ENCODE measurements at places on chromosomes 4 and X.
A peak's percentile ranks its signal among the peaks of the same experiment; 100 is the strongest.

- DNase-seq, result no peak
Observed at GRCh38 chrX:119042996-119043395, 29.8 kb upstream of the CT47C1 start.

DNA sequence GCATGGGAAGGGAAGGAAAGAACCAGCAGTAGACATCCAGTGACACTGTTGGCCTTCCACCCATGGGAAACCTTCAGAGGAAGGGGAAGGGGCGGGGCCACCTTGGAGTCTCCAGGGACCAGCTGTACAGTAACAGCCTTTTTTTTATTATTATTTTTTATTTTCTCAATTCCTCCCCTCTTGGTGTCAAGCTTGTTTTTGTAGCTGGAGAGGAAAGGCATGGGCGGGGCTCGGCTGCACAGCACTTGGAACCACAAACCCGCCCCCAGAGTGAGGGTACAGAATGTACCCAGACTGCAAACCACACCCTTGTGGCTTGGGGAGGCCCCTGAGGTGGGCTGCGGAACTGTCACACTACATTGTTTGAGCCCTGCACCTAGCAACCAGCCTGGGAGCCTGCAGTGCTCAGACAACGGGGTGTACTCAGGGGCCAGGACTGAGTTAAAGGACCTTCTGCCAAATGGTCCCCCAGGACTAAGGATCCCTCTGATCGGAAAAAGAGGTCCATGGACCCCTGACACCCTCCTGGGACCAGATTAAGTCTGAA lies 45.7 kb downstream of the PRPS1 start:
- no peak for DNase-seq

DNA sequence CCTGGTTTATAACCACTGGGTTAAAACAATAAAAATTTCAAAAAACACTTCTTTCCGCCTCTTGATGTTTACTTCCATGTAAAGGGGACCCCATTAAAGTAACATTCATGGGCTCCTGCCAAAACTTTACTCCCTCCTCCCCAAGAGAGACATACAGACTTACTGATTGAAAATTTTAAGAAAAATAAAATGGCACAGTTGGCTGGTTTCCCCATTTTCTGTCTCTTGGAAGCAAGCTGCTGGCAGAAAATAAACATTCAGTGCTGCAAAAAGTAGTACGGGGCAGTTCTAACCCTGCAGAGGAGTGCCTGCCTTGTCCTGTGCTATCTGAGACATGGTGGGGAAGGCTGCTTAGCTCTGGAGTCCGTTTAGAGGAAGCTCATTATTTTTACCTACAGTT lies 187.3 kb upstream of the INTU start:
- DNase-seq, result no peak

DNA sequence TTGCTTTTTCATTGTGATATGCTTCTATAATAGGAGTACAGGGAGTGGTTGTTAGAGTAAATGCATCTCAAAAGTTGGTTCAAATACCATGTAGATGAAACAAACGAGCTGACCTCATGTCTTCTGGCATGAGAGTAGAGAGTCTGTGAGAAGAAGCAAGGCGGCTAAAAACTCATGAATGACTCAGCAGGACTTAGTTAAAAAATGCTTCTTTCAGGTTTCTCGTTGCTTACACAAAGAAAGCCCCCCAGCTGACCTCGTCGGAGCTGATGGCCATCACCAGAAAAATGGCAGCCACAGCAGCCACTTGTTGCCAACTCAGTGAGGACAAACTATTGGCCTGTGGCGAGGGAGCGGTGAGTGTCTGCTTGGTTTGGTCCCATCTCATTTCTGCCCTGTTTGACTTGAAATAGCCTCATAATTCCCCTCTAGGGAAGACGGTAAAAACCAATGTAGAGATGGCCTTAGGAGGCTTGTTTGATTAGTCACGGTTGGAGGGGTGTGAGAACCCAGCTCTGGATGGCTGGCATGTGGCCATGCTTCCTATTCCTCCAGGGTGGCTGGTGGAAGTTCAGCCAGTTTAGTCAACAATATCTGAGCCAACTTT lies 14.5 kb downstream of the AFP start:
- DNase-seq, result no peak

GRCh38 chrX:39966176-39966575 lies 131.6 kb downstream of the BCOR start:
- DNase-seq, result no peak

DNA sequence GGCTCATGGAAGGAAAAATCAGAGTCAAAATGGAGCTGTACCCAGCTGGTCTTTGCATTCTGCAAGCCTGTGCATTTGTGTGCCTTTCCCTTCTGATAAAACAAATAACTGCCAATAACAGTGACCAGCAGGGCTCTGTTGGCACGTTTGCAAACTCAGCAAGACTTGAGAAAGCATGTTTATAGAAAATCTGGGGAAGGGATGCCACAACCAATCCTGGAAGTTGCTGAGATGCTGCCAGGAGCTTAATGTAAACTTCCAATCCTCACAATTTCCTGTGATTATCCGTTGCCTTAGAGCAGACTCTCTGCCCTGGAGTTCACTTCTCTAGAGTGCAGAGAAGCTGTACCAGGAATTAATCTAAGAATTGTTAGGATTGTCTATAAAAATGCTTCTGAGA lies 6.9 kb upstream of the ANXA3 start:
- no peak for DNase-seq

DNA sequence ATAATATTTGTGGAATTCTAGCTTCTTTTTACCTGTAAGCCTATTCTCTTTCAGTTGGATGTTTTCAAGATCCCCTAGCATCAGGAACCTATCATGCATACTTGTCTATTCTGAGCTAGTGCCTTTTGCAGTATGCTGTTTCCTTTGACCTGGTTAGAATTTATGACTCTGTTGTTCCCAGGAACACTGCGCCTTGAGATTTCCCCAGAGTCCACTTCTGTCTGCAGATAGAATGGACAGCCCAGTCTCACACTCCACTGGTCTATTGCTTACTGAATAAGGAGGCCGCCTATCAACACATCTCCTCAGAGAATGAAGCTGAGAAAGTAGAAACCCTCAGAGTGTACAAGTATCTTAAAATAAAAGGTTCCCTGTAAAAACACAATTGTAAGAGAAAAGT lies 465.1 kb upstream of the GALNTL6 start:
- DNase-seq, result peak; percentile 16

- DNase-seq, result peak; percentile 87
Observed at GRCh38 chr4:118033148-118034052, 886 bp upstream of the NDST3 start.

DNA sequence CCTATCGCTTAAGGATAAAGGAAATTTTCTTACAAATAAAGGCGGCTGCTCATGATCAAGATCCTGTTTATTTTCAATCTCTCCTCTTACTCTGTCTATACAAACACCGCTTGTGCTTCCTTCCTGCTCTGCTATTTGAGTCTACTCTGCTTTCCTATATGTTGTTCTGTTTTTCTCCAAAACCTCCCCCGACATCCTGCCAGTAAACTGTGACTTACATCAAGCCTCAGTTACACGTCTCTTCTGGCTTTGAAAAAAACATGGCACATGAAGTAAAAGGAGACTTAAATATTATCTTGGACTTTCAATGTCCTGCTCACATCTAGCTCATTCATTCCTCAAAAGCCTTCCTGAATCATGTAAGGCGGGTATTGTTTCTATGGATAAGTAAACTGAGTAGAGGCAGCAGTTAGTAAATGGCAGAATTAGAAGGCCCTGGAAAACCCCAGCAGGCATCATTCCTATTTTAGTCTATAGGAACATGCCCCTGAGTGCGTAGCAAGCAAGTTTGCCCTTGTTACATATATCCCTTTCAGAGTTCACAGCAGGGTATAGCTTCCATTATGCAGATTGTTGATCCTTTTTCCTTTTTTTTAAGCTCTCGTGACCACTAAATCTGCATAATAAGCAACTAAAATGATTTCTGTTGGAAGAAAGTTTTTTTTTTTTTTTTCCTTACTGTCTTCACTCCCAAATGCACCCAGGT lies 280.1 kb downstream of the RAPGEF2 start:
- no peak for DNase-seq

- no peak for DNase-seq
Observed at GRCh38 chr4:8586246-8586645, 6.1 kb downstream of the GPR78 start.

DNA sequence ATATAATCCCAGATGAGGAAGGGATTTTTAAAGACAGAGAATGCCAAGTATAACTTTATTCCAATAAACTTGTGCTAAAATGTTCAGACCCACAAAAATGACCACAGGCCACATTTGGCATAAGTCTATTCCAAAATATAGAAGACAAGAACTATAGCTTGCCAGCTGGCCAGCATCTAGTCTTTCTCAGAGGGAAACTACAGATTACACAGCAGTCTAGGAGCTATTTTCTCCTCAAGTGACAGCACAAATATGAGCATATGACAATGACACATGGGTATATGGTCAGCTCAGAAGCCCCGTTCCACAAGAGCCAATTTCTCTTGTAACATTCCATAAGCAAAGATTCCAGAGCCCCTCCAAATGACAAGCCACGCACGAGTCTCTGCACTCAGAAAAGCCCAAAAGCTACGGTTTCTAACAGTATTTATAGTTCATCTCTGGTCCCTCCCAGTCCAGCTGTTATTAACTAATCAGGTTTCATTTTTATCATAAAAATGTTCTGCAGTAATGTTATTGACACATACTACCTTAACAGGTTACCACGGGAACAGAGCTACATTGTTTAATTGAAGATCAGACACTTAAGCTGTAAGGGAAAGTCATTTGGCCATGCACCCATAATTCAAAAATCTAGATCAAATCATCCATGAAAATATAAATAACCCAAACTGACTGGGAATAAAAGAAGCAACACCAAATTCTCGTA lies 70.3 kb downstream of the RAB28 start:
- DNase-seq, result no peak

- no peak for DNase-seq
Observed at GRCh38 chrX:86460760-86461159, 312.5 kb downstream of the DACH2 start.

DNA sequence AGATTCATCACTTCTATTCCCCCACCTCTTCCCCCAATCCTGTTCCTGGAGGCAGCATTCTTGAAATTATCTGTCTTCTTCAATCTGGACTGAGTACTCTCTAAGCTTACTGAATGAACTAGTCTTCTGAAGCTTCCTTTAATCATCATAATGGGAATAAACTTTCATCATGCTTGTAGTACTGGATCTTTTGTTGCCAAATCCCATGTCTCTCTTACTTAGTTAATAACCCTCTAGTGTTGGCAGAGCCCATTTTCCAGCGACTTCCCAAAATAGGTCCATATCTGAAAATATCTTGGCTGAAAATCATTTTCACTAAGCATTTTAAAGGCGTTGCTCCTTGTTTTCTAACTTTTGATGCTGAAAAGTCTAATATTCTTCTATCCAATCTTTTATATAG lies 39.6 kb downstream of the RPS6KA3 start:
- no peak for DNase-seq

DNA sequence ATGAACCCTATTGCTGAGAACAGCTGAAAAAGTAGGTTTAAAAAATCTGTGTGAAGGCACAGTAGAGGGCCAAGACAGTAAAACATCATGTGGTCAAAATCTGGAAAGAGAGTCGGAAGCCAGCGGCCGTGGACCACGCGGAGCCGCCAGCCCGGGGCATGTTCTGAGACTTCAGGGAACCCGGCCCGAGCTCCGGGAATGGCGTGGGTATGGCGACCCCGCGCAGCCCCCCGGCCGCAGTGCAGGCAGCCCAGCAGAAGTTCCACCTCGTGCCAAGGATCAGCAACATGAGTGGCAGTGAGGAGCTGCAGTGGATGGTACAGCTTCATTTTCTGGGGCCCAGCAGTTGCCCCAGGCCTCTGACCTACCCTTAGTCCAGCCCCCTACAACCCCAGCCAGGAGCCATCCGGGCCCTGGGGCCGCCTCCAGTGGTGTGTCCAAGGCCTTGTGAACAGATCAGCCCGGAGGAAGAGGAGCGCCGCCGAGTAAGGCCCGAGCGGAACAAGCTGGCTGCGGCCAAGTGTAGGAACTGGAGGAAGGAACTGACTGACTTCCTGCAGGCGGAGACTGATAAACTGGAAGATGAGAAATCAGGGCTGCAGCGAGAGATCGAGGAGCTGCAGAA lies 94.2 kb downstream of the LARP1B start:
- no peak for DNase-seq

GRCh38 chr4:121252224-121252806 lies 88.2 kb upstream of the TNIP3 start:
- DNase-seq, result peak; percentile 71

GRCh38 chr4:37393889-37394288 lies 149.3 kb downstream of the NWD2 start:
- no peak for DNase-seq

DNA sequence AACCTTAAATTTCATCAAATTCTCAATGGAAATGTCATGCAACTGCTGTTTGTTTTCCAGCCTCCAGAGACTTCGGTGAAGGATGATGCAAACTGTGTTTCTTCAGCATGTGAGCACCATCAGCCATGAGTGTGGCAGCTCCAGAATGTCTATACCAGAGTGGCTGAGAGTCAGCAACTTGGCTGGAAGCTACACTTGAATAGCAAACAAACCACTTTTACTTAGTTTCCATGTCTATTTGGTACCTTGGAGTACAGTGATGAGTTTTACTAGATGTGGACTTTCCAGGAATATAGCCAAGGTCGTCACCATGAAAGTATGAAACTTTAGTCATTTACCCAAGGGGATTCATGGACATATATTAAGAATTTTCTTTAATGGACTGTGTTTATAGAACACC lies 4.3 kb upstream of the IL21 start:
- no peak for DNase-seq

GRCh38 chr4:76279462-76279861 lies 27.1 kb upstream of the STBD1 start:
- DNase-seq, result no peak

- no peak for DNase-seq
Observed at GRCh38 chr4:10593130-10593529, 91.4 kb downstream of the CLNK start.

DNA sequence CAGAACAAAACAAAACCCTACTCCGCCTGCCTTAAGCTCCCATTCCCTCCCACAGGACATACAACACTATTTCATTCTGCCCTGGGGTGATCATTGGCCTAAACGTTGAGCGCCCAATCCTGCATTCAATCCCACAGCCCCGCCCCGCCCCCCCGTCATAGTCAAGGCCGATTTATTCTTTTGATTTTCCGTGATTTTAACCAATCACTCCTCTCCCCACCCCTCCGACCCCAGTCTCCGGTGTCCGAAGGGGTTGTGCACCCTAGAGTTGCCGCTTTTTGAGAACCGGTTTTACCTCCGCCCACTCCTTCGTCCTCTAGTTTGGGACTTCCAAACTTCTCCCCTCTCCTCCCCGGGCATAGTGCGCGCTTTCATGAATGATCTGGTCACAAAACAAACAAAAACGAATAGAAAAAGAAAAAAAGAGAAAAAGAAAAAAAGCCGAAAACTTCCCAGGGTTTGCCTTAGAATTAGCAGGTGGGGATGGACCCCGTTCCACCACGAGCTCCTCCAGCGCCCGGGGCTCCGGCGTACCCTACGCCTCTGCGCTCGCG lies 446 bp upstream of the UBE2A start:
- no peak for DNase-seq

DNA sequence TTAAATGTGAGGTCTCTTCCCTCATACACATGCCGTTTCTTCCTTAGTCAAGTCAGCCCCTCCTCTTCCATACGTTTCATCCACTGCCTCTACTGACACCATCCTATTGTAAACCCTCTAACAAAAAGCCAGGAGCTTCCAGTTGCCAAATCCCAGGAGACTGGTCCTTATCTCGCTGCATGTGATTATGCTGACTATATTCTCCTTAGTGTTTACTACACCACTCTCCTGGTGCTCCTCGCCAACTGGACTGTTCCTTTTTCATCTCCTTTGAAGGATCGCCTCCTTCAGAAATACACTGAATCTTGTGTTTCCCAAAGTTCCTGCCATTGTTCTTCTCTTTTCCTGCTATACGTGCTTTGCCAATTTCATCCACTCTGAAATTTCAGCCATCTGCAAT lies 27.7 kb downstream of the MAML3 start:
- DNase-seq, result no peak

All from retina (tissue), 1 donor.